ENCODE measurements at places on chromosomes 4 and X. TPM values are rescaled to one million over a fixed set of nuclear protein-coding genes. Genes with fewer than 3 reads are reported as not detected.

DNA sequence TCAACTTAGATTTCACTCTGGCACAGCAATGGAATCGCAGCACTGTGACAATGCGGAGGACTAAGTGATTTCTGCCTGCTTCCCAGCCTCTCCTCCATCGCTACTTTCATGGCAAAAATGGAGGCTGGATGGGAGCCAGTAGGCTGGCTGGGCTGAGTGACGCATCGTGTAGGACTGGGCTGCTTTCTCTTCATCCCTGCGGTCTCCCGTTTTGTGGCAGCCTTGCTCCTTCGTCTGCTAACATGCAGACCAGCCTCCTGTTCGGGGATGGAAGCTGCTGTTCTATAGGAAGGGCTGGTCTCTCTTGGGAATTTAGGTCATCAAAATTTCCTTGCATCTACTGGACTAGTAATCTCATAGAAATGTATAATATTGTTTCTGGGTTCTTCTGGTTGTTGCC is 15.8 kb upstream of the RGS12 start:
- DNase-seq = no peak

GRCh38 chr4:66052426-66052825 is 382.1 kb upstream of the EPHA5 start:
- DNase-seq = no peak

GRCh38 chrX:24133312-24133711 is 16.2 kb upstream of the ZFX start:
- no peak for DNase-seq

GRCh38 chr4:39648827-39649558 is 10.3 kb upstream of the SMIM14 start:
- no peak for DNase-seq

GRCh38 chr4:40502220-40502619 is 127.4 kb downstream of the RBM47 start:
- no peak for DNase-seq

- no peak for DNase-seq
Observed at GRCh38 chr4:142211444-142211843, 575.1 kb downstream of the IL15 start.

DNA sequence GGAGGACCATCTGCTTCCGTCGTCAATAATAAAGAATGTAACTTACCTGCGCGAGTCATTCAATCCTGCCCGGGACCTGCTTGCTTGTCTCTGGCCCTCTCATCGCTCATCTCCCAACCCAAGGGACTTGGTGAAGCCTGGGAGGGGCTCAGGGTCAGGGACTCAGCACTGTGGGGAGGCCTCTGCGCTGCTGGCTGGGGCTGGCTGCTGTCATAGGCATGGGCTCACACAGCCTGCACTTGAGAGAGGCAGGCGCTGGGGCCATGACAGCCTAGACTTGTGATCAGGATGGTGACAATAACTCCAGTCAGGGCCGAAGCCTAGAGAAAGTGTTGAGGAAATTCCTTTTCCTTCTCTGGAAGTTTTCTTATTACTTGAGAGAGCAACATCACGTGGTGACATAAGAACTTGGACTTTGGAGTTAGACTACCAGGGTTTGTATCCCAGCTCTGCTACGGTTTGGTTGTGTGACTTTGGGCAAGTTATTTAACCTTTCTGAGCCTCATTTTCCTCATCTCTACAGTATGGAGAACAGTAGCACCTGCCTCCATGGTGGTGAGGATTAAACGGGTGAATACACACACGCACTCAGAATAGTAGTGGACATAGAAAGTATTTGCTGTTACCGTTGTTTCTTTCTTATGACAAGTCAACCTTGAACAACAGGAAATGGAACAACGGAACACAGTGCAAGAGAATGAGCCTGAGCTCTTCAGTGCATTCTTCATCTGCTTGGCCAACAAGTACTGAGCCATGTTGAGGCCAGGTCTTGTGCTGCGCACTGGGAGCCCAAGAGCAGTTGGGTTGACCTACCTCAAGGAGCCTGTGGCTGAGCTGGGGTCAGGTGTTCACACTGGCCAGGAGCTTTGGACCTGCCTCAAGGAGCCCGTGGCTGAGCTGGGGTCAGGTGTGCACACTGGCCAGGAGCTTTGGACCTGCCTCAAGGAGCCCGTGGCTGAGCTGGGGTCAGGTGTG is 60.5 kb downstream of the TBC1D14 start:
- no peak for DNase-seq

DNA sequence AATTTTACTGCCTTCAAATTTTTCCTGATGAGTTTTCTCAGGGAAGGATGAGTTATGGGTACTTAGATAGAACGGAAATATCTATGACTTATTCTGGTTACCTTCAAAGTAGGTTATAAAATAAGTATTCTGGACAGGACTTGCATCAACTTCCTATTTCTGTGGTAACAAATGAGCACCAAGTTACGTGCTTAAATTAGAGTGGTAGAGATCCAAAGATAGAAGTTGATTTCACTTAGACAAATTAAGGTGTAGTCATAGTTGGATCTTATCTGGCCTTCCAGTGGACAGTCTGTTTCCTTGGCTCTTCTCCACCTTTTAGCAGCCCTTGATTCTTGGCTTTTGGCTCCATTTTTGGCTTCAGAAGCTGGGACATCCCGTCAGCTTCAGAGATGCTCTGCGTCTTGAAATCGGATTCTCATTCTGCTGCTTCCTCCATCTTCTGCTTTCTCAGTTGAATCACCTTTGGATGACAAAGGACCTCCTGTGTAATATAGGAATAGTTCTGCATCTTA is 109.9 kb downstream of the ZNF518B start:
- DNase-seq = no peak

DNA sequence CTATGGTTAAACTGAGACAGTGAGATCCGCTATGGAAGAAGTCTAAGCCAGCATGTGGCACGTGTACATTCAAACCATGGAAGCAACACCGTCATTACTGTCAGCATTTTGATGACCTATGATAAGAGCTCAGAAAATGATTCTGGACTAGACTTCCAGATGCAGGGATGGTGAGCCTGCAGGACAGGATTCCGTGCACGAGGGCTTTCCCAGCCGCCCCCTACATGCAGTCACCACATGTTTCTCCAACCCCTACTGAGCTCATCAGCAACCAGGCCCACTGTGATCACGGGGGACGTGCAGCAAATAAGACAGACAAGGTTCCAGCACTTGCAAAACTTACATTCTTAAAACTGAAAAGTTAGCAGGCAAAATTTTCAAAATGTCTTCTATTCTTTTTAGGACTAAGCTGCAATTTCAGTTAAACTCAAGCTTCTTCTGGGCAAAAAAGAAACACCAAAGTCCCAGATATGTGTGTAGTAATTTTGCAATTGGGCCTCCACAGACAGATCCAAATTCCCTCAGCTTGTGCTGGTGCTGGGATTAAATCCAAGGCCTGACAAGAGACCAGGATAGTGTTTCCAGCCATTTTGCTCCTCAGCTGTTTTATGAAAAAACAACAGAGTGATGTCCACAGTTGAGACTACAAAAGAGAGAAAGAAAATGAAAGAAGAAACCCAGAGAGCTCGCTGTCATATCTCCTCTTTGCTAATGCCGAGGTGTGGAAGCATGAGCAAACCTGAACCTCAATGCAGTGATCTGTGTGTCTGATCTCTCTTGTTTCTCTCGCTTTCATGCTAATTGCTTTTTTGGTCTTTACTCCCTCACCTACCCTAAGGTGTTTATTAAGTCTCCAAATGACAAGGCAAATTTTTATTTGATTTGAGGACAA is 118.2 kb downstream of the AFAP1 start:
- no peak for DNase-seq

GRCh38 chr4:83276299-83277040 is 8.1 kb downstream of the COQ2 start:
- DNase-seq = no peak

DNA sequence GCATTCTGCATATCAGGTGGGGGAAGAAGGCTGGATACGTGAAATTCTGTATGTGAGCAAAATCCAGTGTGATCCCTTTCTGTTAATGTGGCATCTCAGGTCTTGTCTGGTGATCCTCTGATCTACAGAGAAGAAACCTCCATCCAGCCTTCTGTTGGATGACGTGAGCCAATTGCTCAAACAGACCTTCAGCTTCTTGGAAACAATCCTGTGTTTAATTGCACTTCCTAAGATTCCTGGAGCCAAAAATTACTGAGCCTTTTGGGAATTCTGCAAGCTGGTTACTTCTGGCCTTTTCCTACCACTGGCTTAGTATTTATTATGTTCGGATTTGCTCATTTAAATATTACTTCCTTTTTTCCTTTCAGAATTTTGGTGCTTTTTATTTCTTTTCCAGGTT is 51.2 kb downstream of the TRIML1 start:
- DNase-seq = no peak

ADH6 gene
- polyA plus RNA-seq = not detected

CT83 gene
- not detected for polyA plus RNA-seq

MTTP gene
- polyA plus RNA-seq = 0.01 TPM

STOX2 gene
- 0.14 TPM for polyA plus RNA-seq

TEC gene
- polyA plus RNA-seq = 0.06 TPM

ATRX gene
- polyA plus RNA-seq = 4.0 TPM

SPATA18 gene
- 2.0 TPM for polyA plus RNA-seq

VCX3B gene
- not detected for polyA plus RNA-seq

MAGEC3 gene
- polyA plus RNA-seq = not detected

NAP1L2 gene
- 0.87 TPM for polyA plus RNA-seq

DAPP1 gene
- 18.5 TPM for polyA plus RNA-seq

SPANXB1 gene
- polyA plus RNA-seq = not detected

COL4A6 gene
- 10.3 TPM for polyA plus RNA-seq
